ENCODE measurements at places on chromosomes 12 and 14.

DNA sequence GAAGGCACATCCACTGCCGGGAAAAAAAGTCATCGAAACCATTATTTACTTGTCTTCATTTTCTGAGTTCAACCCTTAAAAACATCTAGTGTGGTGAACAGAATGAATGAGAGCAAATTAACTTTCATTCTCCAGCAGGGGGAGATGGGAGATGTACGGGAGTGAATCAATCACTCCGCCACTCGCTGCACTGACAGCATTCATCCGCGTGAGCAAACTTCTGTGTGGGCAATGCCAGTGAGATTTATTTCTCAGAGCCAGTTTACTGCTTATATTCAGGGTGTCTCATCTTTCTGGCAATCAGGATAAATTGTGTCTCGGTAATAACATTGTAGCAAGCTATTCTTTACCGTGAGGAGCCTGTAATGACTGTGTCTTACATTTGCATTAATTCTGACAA, 463.6 kb upstream of the MIS18BP1 start:
- DNase-seq = no peak

GRCh38 chr14:101199028-101199770, 295.7 kb upstream of the RTL1 start:
- no peak for DNase-seq

- DNase-seq = no peak
Observed at GRCh38 chr12:124509300-124509675, 58.1 kb downstream of the NCOR2 start.

- DNase-seq = no peak
Observed at GRCh38 chr12:96416033-96416799, 16.0 kb upstream of the CDK17 start.

DNA sequence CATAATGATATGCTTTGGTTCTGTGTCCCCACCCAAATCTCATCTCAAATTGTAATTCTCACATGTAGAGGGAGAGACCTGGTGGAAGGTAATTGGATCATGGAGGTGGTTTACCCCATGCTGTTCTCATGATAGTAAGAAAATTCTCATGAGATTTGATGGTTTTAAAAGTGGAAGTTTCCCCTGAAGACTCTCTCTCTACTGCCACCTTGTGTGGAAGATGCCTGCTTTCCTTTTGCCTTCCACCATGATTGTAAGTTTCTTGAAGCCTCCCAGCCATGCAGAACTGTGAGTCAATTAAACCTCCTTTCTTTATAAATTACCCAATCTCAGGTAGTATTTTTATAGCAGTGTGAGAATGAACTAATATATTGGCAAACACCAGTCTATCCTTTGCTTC, 260.4 kb upstream of the PPFIA2 start:
- DNase-seq = no peak

- DNase-seq = no peak
Observed at GRCh38 chr12:61188801-61189595, 1071.2 kb upstream of the USP15 start.

- no peak for DNase-seq
Observed at GRCh38 chr12:131218026-131218922, 264.6 kb downstream of the ADGRD1 start.

- DNase-seq = no peak
Observed at GRCh38 chr12:107415834-107416233, 269.8 kb upstream of the PWP1 start.

- no peak for DNase-seq
Observed at GRCh38 chr12:12229556-12230092, 37.2 kb downstream of the LRP6 start.

DNA sequence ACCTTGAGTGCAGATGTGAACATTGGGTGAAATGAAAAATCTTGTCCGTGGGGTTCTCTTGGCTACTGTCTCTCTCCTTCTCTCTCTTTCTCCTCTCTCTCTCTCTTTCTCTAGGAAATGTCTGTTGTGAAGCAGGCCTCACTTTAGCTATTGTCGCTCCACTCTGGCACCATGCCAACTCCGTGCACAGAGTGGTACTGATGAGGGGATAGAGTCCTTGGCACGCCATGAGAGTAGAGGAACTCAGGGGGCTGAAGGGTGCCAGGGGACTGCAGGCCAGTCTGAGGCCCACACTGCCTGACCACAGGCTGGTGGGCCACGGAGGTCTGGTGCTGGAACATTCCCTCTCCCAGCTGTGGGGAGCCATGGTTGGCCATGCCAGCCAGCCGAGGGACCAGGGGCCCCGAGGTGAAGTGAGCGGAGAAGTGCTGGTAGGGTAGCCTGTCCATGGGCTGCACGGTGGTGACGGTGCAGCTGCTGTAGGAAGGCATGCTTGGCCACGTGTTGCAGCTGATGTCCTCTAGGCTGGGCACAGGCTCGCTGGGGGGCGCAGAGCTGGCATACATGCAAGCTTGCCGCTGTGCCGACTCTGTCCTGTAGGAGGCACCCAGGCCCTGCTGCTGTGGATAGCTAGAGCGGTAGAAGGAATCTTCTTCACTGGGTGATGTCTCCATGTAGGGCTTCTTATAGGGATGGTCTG, 50.4 kb downstream of the TBX5 start:
- DNase-seq = no peak

DNA sequence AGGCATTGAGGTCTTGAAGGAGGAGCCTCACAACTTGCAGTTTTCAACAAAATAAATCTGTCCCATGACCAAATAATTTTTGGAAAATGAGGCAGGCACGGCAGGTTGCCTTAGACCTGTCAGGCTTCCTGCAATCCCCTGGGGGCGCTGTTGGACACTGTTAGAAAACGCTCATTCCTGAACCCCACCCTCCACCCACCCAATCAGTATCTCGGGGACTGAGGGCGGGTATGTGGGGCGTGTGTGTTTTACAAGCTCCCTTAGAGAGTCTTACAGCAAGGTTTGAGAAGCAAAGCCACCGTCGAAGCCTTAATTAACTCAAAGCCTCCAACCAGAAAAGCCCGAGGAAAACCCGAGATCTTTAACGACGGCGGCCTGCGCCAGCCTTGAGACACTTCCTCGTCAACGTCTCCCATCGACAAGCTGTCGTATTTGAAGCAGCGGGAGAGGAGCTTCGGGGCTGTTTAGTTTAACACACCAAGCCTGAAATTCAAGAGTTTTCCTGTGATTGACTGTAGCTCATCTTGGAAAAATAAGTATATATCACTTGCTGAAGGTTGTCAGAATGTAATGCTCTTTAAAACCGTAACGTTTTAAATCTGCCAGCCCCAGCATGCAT, 123.0 kb downstream of the GLT1D1 start:
- no peak for DNase-seq

DNA sequence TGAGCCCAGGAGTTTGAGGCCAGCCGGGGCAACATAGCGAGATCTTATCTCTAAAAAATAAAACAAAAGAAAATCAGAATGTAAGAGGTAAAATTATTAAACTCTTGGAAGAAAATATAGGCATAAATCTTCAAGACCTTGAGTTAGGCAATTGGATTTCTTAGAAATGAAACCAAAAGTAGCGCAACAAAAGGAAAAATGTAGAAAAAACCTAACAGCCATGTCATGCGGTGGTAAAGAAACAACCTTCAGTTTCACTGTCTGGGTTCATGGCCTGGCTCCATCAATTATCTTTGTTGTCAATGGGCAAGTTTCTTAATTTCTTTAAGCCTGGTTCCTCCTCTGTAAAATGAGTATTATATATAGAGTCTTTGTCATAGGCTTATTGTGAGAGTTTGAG, 5.6 kb upstream of the GCH1 start:
- DNase-seq = no peak

DNA sequence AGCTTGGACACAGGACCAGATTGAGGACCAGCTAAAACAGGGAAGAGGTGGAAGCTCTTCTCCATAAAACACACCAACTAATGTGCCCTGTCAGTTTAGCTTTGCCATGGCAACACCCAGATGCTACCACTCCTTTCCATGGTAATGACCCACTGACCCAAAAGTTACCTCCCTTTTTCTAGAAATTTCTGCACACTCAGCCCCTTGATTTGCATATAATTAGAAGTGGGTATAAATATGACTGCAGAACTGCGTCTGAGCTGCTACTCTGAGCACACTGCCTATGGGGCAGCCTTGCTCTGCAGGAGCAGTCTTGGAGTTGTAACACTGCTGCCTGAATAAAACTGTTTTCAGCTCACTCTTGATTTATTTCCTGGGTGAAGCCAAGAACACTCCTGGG, 3.2 kb upstream of the TDG start:
- DNase-seq = no peak

- DNase-seq = no peak
Observed at GRCh38 chr12:22190-22529, 44.4 kb upstream of the IQSEC3 start.

DNA sequence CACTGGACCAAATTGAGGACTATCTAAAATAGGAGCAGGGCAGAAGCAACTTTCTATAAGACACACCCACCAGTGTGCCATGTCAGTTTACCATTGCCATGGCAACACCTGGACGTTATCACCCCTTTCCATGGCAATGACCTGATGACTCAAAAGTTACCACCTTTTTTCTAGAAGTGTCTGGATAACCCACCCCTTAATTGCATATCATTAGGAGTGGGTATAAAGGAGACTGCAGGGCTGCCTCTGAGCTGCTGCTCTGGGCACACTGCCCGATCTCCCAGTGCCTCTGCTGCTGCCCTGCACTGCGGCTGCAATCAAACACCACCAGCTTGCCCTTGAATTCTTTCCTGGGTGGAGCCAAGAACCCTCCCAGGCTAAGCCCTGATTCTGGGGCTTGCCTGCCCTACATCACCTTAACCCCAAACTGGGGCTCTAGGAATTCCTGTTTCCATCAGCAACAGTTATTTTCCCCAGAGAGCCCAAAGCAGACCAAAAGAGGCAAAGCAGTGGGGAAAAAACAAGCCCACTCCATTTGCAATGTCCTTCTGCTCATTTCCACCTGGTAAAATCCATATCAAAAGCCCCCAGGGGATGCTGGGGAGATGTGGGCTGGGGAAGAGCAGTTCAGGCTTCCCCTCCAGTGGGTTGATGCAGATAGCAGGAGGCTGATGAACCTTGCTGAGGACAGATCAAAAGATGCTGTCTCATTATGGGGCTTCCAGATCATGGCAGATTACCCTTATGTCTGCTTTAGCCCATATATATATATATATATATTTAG, 129.5 kb upstream of the NCOR2 start:
- DNase-seq = no peak

- DNase-seq = no peak
Observed at GRCh38 chr14:65354715-65355114, 57.8 kb upstream of the FUT8 start.

DNA sequence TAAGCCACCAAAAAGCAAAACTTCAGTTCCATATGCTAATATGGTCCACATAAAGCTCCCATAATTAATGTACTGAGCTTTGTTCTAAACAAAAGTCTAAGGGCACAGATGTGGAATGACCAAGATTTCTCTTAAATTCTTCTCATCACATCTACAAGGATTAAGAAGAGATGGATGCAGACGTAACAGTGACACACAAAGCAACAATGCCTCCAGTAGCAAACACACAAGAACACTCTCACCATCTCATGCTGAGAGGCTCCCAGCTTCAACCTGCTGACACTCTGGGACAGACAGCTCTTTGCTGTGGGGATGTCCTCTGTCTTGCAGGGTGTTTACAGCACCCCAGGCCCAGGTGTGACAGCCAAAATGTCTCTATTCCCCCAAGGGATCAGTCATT, 48.2 kb downstream of the SETD3 start:
- DNase-seq = no peak

GRCh38 chr12:65643171-65643570, 181.1 kb upstream of the HMGA2 start:
- no peak for DNase-seq

DNA sequence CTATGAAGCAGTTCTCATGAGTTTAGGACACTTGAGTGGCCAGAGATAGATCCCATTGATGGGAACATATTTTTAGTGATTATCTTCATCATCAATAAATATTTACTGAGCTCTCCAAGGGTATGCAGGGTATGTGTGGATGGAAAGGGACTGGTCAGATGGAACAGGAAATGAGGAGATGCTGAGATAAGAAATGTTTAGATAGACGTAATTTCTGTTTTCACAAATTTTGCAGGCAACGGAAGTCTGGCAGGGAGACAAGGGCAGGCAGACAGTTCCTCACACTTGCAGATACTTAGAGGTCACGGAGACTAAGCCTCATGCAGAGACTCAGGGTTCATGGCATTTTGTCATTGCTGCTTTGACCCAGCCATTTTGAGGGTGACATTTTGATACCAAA, 24.3 kb downstream of the BCL2L14 start:
- DNase-seq = no peak

- DNase-seq = no peak
Observed at GRCh38 chr14:34824256-34824655, 50.9 kb downstream of the BAZ1A start.

- no peak for DNase-seq
Observed at GRCh38 chr12:1790444-1790843, 29.9 kb upstream of the LRTM2 start.

DNA sequence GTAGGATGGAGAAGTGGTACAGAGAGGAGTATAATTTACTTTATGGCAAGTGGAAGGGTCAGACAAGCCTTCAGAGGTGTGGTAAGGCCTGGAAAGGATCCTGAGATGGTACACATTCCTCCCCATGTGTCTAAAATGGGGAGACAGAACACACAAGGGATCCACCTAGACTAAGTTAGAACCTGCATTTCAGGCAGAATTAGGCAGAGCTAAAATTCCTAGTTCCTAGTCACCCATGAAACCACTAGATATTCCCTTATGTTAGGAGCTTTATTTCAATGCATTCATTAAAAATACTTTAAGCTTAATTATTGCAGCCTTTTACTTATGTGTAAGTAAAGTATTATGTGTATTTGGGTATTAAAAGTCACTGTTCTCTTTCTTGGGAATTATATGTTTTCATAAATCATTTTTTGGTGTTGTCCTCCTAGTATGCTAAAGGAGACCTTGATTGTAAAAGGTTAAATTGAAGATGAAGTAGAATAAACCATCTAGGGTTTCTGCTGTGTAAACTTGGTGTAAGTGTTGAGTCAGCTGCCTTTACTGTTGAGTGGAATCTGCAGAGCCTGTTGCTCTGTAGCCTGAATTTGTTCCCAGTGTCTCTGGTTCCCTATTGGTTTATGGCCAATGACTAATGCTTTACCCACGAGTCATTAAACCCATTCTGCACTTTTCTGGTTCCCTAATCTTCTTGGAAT, 423.2 kb downstream of the ATP23 start:
- DNase-seq = no peak

GRCh38 chr12:66240096-66240820, 51.2 kb downstream of the IRAK3 start:
- no peak for DNase-seq

GRCh38 chr12:114702462-114702861, 18.5 kb upstream of the TBX3 start:
- DNase-seq = no peak

DNA sequence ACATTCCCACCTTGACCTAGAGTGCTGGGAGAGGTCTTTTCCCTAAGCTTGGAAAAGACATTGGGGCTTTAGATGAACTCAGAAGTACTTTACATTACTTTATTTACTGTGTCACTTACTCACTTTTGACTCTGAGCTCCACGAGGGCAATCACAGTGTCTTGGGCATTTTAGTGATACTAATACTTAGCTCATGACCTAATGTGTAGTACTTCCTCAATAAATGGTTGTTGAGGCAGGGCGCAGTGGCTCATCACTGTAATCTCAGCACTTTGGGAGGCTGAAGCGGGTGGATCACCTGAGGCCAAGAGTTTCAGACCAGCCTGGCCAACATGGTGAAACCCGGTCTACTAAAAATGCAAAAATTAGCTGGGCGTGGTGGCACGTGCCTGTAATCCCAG, 19.8 kb upstream of the SNAPC1 start:
- no peak for DNase-seq

Data from stimulated activated CD4-positive, alpha-beta T cell treated with anti-CD3 and anti-CD28 coated beads, TNF-alpha, amount 100 ng/mL, for 1 hour (primary cell).